ENCODE measurements at places on chromosomes 3 and 15.

DNA sequence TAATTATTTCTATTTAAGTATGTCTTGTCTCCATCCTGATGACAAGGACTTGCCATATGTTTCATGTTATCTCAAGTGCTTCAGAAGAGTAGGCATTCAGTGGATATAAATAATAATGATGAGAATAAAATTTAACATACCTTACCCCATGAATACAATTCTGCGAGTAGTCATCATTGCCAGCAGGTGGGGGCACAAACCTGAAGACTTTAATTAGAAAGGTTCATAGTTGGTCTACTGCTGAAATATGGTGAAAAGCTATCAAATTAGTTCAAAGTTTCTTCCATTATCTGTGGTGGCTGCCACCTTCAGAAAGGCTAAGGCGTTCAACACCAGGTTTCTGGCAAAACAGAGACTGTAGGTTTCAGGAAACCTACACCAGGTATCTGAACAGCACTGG, 100.9 kb downstream of the P3H2 start:
- no peak for DNase-seq

DNA sequence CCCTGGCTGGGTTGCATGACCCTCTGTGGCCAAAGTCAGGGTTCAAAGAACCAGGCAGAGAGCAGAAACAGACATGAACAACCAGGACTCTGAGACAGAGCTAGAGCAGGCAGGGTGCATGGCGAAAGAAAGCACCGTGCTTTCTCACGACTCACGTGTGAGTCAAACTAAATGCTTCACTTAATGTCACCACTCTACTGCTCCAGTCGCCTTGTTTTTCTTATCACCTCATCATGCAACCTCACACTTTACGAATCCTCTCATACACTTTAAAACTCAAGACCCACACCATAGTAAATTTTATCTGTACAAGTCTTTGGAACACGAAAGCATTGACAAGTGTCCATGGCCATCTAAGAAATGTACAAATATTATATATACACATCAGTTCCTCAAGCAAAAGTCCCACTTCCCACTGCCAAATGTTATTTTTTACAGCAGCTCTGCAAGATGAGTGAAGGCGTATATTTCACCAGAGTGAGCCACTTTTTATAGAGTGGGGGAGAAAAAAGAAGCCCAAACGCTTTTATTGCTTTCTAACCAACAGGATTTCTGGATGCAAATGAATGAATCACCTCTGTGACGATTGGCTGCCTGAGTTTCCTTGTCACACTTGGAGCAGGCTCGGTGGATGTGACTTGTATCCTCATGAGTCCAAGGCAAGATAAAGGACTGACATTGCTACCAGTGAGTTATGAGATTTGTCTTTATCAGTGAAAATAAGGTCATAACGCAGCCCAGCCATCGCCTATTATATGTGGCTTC, 16.0 kb upstream of the MEGF11 start:
- no peak for DNase-seq

DNA sequence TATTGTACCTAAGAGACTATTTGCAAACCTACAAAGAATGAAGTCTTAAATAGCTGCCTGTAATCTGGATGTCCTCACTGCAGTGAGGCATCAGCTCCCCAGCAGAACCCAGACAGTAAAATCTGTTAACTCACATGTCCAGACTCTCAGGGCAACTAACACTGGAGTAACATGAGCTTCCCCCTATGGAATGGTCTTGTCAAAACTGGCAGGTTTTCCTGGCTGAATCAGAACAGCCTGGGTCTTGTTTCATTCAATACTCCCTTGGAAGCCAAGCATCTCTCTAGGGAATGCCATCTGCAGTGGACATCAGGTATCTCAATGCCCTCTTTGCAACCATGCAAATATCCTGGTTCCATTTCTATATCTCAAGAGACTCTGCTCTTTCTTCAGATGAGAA, 24.4 kb downstream of the PTPN9 start:
- no peak for DNase-seq

GRCh38 chr15:98555173-98555515, 93.2 kb upstream of the IGF1R start:
- no peak for DNase-seq

DNA sequence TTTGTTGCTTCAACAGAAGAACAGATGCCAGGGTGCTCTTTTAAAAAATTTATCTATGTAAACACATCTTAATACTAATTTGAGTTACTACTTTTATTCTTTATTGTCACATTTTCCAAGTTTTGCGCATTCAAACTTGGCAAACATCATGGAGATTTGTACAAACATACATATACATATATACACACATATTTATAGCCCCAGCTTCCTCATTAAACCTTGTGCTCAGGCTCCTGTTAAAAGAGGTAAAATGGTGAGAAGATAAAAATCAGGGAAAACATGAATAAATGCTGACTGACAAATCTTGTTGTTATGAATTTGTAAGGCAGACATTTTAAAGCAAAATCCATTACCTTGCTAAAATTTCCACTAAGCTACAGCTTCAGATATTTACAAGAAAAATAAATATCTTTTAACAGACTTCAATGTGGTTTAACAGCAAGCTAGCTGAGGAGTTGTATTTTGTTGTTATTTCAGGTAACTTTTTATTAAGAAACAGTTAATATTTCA, 27.1 kb downstream of the CDV3 start:
- no peak for DNase-seq

GRCh38 chr15:54007256-54007655, 29.0 kb downstream of the UNC13C start:
- no peak for DNase-seq

DNA sequence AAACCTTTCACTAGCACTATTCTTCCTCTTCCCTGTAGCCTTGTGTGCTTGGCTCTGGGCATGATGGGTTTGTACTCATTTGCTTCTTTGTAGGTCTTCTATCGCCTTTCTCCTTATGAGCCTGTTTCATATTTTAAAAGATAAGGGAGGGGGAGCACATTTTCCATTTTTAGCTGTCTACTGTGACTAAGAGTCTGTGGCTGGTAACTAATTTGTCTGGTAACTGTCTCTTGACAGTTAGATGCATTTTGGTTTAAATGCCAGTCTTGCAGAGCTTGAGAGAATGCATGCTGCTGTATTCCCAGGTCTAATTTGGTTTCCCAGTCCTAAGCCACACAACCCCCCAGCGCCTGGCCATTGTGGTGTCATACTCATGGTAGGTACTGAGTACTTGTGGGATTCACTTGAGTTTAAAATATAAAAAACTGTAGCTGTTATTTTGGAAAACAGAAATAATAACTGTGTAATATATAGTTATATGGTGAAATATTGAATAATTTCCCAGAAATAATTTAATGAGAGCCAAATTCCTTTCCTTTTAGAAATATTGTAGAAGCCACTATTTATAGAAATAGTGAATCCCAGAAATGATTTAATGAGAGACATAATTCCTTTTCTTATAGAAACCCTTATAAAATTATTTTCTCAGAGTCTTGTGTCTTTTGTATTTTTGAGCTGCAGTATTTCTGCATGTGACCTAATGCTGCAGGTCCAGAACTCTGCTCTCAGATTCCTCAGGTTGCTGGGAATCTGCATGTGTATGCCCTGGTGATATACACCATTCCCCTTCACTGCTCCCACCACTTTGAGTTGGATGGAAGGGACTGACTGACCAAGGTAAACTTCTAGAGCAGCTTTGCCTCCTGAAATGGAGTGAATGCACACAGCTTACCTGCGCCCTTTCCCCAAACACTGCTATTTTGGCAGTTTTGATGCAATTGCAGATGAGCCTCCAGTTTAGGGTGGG, 13.9 kb upstream of the GPR171 start:
- no peak for DNase-seq

GRCh38 chr3:179184826-179185225, 36.7 kb downstream of the PIK3CA start:
- DNase-seq, result no peak

- DNase-seq, result no peak
Observed at GRCh38 chr3:126746395-126747177, 42.5 kb downstream of the CHCHD6 start.

- DNase-seq, result no peak
Observed at GRCh38 chr15:98077186-98077585, 116.7 kb downstream of the ARRDC4 start.

DNA sequence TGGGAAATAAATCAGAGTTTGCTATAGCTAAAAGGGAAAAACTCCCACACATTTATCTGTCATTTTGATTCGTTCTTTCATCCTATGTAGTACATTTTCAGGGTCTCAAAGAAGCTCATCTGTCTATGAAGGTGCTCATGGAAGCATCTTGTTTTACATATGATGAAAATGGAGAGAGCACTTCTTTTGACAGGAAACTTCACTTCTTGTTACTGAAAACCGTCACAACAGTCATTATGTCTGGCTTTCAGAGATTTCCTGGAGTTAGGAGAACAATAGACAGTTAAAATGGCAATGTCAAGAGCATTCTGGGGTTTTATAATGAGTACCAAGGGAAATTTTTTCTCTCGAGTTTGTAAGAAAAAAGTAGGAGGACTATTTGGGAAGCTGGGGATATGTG, 83.3 kb downstream of the TMEM108 start:
- no peak for DNase-seq

DNA sequence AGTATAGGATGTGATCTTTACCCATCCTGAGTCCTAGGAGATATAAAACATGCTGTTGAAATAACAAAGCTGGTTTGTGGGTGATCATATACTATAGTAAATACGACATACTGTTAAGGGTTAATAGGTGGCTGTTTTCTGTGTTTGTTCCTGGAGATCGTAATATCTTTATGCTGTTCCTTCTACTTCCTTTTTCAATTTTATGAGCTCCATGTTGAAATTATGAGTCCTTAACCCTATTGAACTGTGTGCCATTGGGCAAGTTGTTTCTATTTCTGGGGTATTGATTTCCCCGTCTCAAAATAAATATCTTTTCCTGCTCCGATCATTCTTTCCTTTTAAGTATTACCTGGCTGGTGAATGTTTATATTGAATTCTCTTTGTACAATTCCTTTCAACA, 115.1 kb downstream of the LPP start:
- DNase-seq, result no peak

GRCh38 chr15:60353245-60353920, 44.4 kb downstream of the ANXA2 start:
- DNase-seq, result no peak

GRCh38 chr3:103894162-103894822, 1459.5 kb downstream of the ZPLD1 start:
- DNase-seq, result no peak

- DNase-seq, result no peak
Observed at GRCh38 chr15:83057696-83058376, 9.2 kb downstream of the BTBD1 start.

- DNase-seq, result no peak
Observed at GRCh38 chr3:9883706-9884554, 3.9 kb upstream of the CIDEC start.

GRCh38 chr15:40693904-40694687, 878 bp upstream of the RAD51 start:
- peak; percentile 37 for DNase-seq

GRCh38 chr3:156727519-156728205, 53.3 kb downstream of the TIPARP start:
- DNase-seq, result no peak

DNA sequence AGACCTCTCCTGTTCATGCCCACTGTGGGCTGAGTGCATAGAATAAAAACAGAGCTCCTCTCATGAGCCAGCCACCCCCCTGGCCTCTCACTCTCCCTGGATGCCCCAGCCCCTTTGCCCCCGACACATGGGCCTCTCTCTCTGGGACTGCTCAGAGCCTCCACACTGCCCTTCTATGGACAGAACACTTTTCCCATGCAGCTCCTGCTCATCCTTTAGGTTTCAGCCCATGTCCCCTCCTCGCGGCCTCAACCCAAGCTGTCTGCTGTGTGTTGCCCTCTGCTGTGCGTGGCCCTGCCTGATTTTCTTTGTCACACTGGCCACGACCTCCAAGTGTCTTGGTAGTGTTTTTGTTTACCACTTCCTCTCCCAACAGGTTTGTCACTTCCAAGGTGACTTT, 20.7 kb upstream of the PRR23E start:
- DNase-seq, result peak; percentile 12

- no peak for DNase-seq
Observed at GRCh38 chr3:67646586-67647234, 7.7 kb downstream of the SUCLG2 start.

GRCh38 chr3:127730171-127730570, 57.4 kb downstream of the ABTB1 start:
- DNase-seq, result no peak

Data from activated T-cell treated with anti-CD3 and anti-CD28 coated beads, Interleukin-2, amount 50 U/mL, for 24 hours (primary cell).